ENCODE measurements at places on chromosomes 12 and 14. TPM values are rescaled to one million over a fixed set of nuclear protein-coding genes. Genes with fewer than 3 reads are reported as not detected.

SDS gene
- not detected for total RNA-seq

MANSC1 gene
- total RNA-seq: 21.7 TPM

BIN2 gene
- not detected for total RNA-seq

DLK1 gene
- total RNA-seq: 1.3 TPM

RIMBP2 gene
- total RNA-seq: 1.4 TPM

EMP1 gene
- 273 TPM for total RNA-seq

OLR1 gene
- not detected for total RNA-seq

KRT6C gene
- not detected for total RNA-seq

NANOG gene
- total RNA-seq: 4.5 TPM

GYS2 gene
- 0.08 TPM for total RNA-seq

GLI1 gene
- 0.77 TPM for total RNA-seq

ANKS1B gene
- 2.6 TPM for total RNA-seq

OR4E2 gene
- total RNA-seq: not detected

CYP46A1 gene
- 5.2 TPM for total RNA-seq

PTPRQ gene
- not detected for total RNA-seq

SOAT2 gene
- total RNA-seq: not detected

RNASE2 gene
- not detected for total RNA-seq

ANKRD33 gene
- total RNA-seq: 0.31 TPM

DENND5B gene
- 20.0 TPM for total RNA-seq

SCNN1A gene
- 2.2 TPM for total RNA-seq

KITLG gene
- 28.3 TPM for total RNA-seq

GPR137C gene
- 3.3 TPM for total RNA-seq

BCL11B gene
- 1.0 TPM for total RNA-seq

IFNG-AS1 gene
- total RNA-seq: not detected

RFX4 gene
- total RNA-seq: not detected

BDKRB2 gene
- total RNA-seq: 0.15 TPM

TEAD4 gene
- 120 TPM for total RNA-seq

PSME1 gene
- total RNA-seq: 43.6 TPM

SYNDIG1L gene
- 1.1 TPM for total RNA-seq

CEP290 gene
- 13.9 TPM for total RNA-seq

NTS gene
- 79.2 TPM for total RNA-seq

CD163L1 gene
- 0.69 TPM for total RNA-seq

PLEKHD1 gene
- total RNA-seq: 0.80 TPM

CPNE8 gene
- 10.8 TPM for total RNA-seq

All from endothelial cell (in vitro differentiated cells).